ENCODE measurements at places on chromosomes 12 and 14.

GRCh38 chr12:2248901-2249381, 196.2 kb downstream of the CACNA1C start:
- DNase-seq: no peak

DNA sequence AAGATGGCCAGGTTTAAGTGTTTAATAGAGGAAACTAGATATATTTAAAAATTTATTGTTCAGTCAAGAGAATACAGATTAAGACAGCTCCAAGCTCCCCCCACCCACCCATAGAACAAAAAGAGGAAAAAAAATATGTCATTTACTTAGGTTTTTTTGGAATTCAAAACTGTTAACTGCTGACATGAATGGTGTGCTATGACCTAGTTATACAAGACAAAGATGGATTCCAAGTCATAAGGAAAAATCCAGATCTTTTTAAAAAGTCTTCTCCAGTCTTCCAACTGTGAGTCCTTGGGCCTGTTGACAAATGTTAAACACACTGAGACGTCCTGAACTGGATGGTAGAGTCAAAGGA, 1.3 kb upstream of the SETD1B start:
- no peak for DNase-seq

DNA sequence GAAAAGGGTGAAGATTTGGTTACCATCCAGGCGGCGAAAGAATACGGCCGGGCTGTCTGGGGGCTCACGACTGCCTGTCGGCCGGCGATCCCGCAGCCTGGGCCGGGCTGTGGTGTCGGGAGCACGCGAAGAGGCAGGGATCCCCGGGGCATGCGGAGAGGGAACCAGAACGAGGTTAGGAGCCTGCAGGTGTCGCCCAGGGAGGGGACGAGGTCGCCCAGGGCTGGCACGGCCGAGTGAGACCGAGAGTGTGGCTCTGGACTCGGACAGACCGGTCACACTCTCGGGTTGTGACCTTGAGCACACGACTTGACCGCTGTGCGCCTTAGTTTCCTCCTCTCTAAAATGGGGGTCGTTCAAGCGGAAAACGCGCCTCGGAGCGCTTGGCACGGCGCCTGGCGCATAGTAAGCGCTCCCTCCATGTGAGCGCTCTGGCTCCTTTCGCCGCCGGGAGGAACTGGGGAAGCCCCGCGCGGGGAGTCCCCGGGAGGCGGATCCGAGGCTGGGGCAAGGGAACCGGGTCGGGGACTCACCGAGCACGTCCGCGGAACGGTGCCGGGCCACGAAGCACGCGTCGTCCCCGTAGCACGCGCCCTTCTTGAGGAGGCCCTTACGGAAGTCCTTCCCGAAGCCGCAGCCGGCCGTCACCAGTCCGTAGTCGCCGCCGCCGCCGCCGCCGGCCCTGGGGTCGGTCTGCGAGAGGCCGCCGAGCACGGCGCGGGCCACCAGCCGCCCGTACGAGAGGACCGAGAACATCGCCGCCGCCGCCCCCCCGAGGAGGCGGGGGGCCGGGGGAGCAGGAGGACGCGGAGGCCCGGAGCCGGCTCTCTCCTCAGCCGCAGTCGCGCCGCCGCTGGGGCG, 612 bp downstream of the PPTC7 start:
- peak; percentile 87 for DNase-seq

GRCh38 chr14:58994130-58994529, 194.3 kb upstream of the DAAM1 start:
- DNase-seq: no peak

DNA sequence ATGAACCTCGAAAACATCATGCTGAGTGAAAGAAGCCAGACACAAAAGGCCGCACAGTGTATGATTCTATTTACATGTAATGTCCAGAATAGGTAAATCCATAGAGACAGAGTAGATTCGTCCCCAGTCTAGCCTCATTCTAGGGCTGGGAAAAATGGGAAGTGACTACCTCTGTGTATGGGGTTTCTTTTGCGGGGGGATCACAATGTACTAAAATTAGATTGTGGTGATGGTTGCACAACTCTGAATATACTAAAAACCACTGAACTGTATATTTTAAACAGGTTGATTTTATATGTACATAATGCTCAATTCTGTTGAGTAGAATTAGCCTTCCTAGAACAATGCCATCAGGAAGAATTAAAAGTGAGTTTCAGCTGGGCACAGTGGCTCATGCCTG, 6.3 kb upstream of the RILPL2 start:
- DNase-seq: no peak

- no peak for DNase-seq
Observed at GRCh38 chr12:28540324-28540714, 350.1 kb downstream of the CCDC91 start.

GRCh38 chr14:53519137-53519536, 366.0 kb upstream of the DDHD1 start:
- DNase-seq: no peak

- no peak for DNase-seq
Observed at GRCh38 chr14:93062890-93063289, 52.8 kb downstream of the ITPK1 start.

GRCh38 chr12:34311337-34311736, 289.0 kb downstream of the ALG10 start:
- no peak for DNase-seq

GRCh38 chr14:64910847-64911495, 3.3 kb upstream of the CHURC1 start:
- no peak for DNase-seq

DNA sequence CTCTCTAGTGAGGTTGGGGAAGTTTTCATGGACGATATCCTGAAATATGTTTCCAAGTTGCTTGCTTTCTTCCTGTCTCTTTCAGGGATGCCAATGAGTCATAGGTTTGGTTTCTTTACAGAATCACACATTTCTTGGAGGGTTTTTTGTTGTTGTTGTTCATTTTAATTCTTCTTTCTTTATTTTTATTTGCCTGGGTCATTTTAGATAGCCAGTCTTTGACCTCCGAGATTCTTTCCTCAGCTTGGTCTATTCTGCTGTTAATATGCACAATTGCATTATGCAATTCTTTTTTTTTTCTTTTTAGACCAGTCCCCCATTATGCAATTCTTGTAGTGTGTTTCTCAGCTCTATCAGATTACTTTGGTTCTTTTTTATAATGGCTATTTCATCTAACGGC, 338.9 kb downstream of the AEBP2 start:
- DNase-seq: no peak

GRCh38 chr14:47284283-47284682, 391.1 kb downstream of the MDGA2 start:
- DNase-seq: no peak
